Esophagus muscularis mucosa (tissue), 4 donors: ENCODE measurements at places on chromosomes 3 and 15.

DNA sequence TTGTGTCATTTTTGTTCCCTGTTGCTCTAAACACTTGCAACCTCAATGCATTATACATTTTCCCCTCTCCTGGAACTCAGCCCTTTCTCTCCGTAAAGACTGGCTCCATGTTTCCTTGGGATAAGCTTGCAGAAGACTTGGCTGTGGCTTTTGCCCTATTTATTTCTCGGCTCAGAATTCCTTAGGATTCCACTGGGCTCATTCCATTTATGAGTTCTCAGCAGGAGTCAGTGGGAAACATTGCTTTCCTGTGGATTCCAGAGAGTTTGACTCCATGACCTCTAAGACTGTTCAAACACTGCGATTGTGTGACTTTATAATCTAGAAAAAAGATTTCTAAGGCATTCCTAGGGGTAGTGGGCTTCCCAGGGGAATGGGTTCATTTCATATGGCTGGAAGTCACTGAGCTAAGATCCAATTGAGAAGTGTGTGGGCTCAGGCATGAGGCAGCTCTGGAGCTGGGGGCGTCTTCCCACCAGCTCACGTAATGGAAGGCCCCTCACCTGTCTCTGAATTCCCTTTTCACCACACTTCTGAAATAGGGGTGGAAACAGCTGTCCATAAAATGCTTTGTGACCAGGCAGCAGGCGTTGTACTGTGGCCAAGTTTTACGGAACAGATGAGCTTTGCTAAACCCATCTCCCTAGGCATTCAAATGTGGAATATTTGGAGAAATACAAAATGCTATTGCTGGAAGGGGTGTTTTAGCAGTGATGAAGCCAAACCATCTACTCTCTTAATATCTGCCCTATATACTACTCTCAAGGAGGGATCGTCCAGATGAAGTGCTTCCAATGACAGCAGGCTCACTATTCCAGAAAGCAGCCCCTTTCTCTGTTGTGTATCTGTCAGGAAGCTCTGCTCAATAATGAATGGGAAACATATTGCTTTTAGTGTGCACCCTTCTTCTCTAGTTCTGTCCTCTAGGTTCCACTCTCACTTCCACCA, 91.8 kb upstream of the BCL6 start:
- DNase-seq: peak; percentile 72

- DNase-seq: no peak
These were observed 104.0 kb upstream of the SMAD3 start for GRCh38 chr15:66961407-66961884.

GRCh38 chr15:78306176-78306774, 6.9 kb upstream of the SKIC8 start:
- no peak for DNase-seq

GRCh38 chr15:43799945-43800285, at the start of gene SERINC4:
Gene SERINC4 (minus strand): TSS chr15:43800220. CDS start chr15:43799986, 234 bp downstream.
- DNase-seq: no peak

DNA sequence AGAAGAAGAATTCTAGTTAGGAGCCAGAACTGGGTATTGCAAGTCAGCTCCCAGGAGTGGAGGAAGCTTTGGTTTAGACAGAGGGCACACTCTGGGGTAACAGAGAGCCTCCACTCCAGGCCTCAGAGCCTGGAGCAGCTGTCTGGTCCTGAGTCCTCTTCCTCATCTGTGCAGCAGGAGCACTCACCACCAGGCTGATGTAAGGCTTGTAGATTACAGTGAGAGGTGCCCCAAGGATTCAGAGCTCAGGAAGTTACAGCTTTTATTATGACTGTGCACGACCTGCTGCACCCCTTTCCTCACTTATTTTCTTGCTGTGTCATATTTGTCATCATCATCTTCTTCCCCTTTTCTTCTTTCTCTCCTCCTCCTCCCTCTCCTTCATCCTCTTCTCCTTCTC, 210.4 kb downstream of the ATP10A start:
- no peak for DNase-seq

DNA sequence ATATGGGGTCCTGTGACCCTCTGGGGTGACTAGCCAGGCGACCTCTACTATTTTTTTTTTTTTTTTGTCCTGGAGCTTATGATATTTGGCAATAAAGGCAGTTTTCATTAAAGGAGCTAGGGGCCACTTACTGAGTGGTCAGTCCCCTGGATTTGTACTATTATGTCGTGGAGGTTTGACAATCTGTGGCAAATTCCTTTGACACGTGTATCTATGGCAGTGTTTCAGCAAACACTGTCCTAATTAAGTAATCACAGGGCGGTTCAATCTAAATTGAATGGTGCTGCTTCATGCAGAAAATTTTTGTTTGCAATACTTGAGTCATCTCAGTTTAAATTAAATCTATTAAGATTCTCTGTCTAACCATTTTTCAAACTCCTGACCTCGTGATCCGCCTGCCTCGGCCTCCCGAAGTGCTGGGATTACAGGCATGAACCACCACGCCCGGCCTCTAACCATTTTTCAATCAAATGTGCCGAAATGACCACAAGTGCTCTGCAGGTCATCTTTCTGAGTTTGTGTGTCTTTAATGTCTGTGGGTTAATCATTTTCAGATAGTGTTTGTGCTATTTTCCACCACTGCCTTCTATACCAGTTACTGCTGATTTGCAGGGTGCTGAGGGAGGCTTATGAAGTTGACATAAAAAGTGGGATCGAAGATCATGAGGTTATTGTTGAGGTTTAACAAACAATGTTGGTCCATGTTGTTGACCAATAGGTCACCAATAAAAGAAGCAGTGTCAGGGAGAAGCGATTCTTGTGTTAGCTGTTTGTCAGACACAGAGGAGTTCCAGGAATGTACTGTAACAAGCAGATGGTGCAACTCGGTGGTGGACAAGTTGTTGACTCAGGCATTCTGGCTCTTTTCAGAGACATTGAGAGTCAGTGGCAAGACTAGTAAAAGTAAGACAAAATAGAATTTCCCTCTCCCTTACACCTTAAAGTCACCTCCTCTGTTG, 18.6 kb upstream of the SLC2A2 start:
- no peak for DNase-seq

DNA sequence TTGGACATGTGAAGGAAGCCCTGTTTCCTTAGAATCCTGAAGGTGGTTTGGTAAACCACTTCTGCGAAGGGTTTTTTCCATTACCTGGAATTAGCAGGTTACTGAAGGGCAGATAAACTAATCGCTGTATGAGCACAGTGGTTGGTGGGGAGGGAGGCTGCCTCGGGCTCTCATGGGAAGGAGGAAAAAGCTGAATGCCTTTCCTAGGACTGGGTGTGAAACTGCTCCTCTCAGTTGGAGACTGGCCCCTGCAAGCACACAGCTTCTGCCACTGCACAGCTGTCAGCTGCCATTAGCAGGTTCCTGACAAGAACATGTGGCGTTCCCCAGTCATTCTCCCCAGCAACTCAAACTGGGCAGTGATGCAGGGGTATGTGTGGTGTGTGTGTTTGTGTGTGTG, 376.3 kb downstream of the GAP43 start:
- no peak for DNase-seq

DNA sequence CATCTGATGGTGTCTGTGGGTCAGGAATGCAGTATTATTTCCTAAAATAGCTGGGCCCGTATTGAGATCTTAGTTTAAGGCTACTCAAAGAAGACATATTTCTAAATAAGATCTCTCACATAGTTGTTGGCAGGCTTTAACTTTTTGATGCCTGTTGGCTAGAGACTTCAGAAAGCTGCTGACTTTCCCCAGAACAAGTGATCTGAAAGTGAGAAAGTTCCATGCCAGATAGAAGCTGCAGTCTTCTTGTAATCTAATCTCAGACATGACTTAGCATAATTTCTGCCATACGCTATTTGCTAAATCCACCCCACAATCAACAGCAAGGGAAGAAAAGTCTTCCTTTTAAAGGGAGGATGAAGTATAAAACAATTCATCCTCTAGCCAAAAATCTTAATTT, 867.1 kb downstream of the IGSF11 start:
- no peak for DNase-seq

GRCh38 chr3:52313774-52314188, 2.3 kb upstream of the DNAH1 start:
- no peak for DNase-seq

GRCh38 chr15:40263024-40263754, 19.7 kb downstream of the ANKRD63 start:
- DNase-seq: no peak

GRCh38 chr15:83766339-83766738, 112.4 kb downstream of the ADAMTSL3 start:
- no peak for DNase-seq

- DNase-seq: no peak
These were observed 35.4 kb upstream of the CNTN6 start for GRCh38 chr3:1057436-1057835.

- DNase-seq: no peak
These were observed 6.5 kb downstream of the CHD2 start for GRCh38 chr15:92906563-92907081.

DNA sequence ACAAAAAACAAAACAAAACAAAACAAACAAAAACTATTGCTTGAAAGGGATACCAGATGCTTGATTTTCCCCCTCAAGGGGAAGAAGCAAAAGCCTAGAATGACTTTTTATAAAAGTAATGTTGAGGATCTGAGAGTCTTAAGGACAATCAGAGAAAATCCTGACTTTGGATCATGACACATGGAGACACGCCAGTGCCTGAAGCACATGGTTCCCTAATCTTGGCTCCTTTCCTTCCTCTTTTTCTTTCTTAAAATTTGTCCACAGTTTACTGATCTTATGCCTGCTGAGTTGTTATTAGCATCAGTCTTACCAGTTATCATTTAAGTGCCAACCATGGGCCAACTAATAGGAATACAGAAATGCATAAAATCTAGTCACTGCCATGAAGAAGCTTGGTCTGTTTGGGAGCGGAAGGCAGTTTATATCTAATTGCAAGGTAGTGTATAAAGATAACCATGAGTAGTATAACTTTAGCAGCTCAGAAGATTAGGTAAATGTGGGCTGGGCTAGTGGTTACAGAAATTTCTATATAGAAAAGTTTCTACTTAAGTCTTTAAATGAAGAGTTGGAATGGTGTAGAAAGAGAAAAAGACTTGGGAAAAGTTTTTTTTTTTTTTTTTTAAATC, 6.9 kb downstream of the GLCE start:
- DNase-seq: no peak

- no peak for DNase-seq
These were observed 36.7 kb downstream of the ABTB1 start for GRCh38 chr3:127709320-127710060.

DNA sequence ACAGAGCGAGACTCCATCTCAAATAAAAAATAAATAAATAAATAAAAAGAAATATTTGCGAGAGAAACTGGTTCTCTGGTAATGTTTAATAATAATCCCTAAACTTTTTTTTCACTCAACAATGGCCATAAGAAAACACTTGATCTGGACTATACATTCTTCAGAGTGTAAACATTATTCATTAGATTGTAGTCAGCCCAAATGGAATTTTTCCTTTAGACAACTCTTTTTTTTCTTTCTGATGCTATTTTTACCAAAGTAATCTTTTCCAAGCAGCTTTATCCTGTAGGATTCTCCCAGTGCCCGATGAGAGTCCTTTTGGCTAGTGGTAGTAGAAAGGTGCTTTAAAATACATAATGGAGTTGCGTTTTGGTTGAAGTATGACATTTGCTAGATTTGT, 90.4 kb downstream of the NEDD4 start:
- DNase-seq: no peak

GRCh38 chr3:13528217-13528867, 20.6 kb upstream of the FBLN2 start:
- DNase-seq: no peak

DNA sequence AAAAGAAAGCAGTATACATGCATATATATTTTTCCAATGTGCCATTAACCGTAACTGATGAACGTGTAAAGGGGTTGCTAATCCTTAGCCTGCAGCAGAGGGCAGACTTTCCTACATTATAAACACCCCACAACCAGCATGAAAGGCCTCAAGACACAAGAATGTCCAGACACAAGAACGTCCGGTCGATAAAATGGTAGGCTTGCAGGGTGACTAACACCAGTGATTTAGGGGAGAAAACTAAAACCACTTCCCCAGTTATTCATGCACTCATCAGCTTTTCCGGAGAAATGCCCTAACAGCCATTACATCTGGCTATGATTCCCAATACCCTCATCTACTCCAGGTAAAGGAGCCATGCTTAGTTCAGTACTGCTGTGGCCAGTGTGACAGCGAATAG, 57.4 kb downstream of the LRTM1 start:
- no peak for DNase-seq

- DNase-seq: no peak
These were observed 297.4 kb upstream of the EPHA3 start for GRCh38 chr3:88809993-88810392.

DNA sequence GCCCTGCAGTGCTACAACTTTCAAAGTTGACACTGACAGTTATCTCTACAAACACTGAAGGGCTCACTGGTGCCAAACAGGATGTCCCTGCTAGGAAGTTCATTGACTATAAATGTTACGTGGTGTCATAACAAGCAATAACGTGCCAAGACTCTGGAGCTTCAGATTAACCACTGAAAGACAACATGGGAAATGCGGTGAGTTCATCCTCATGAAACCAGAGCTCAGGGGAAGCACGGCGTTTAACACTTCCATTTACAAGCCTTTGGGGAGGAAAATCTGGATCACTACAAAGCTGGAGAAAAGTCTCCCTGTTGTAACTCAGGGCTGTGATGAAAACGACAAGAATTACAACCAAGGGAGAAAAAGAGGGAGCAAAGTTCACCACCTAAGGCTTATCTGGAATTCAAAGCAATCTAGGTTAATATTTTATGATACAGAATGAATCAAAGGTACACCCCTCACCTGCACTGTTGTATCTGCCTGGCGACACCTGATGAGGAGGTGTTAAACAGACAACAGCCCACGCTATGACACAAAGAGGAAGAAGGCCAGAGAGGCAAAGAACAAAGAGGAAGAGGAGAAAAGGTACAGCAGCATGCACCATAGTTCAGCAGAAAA, 27.0 kb downstream of the SHQ1 start:
- DNase-seq: no peak

DNA sequence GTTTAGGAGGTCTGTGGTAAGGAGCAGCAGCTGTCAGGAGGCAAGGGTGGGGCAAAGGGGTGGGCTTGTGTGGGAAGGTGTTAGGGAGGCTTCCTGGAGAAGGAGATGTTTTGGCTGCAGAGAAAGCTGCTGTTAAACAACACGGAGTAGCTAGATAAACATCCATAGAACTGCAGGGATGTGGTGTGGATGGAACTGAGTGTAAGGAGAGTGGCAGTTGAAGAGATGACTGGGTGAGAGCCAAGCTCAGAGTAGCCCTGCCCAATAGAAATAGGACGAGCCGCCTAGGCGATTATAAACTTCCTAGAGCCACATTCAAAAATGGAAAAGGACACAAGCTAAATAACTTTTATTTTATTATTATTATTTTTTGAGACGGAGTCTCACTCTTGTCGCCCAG, 19.9 kb downstream of the RPLP1 start:
- no peak for DNase-seq

GRCh38 chr3:19124752-19125151, 23.6 kb upstream of the KCNH8 start:
- no peak for DNase-seq

GRCh38 chr3:170760174-170760526, 109.8 kb downstream of the RPL22L1 start:
- no peak for DNase-seq

- no peak for DNase-seq
These were observed 260.0 kb upstream of the ZNF385D start for GRCh38 chr3:22010997-22011396.

- no peak for DNase-seq
These were observed 37.8 kb upstream of the USP3 start for GRCh38 chr15:63466378-63467192.
